AML-193 (cell line): ENCODE measurements at places on chromosomes 6 and 20.

DNA sequence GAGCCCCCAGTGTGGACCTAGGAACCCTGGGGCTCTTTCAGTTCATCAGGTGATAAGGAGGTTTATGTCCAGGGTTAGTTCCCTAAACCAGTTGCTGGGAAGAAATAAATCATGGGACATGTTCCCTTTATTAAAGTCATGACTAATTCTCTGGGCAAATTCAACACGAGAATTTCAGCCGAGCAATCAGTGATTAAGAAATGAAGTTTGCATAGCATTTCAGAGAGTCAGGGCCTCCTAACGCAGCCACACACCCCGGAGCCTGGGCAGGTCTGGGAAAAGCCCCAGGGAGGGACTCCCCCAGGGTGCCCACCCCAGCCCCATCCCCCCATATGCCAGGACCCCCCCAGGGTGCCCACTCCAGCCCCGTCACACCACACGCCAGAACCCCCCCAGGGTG is 20.1 kb downstream of the SLCO4A1 start:
- no peak for DNase-seq

GRCh38 chr20:33647603-33648395 is 14.3 kb upstream of the C20orf144 start:
- no peak for DNase-seq

GRCh38 chr6:41921712-41921998 is 356 bp downstream of the BYSL start:
- no peak for DNase-seq

DNA sequence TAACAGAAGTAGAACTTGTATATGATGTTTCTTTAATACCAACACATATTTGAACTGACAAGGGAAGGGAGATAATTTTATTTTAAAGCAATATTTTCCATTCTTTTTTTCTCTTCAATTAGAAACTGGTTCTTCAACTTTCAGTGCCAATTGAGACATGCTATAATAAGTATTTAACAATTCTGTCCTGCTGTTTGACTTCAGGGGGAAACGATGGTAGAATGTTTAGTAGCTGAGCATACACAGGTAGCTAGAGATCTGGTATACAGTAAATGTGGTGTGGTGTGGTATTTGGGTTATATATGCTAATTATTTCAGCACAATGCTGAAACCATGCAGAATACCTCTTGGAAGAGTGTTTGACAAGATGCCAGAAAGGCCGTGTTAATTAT is 156.9 kb downstream of the ARID1B start:
- DNase-seq = no peak

- DNase-seq = no peak
Measured at GRCh38 chr6:2481307-2481706, 235.9 kb upstream of the GMDS start.

GRCh38 chr6:144307880-144308279 is 22.7 kb downstream of the UTRN start:
- DNase-seq = no peak

DNA sequence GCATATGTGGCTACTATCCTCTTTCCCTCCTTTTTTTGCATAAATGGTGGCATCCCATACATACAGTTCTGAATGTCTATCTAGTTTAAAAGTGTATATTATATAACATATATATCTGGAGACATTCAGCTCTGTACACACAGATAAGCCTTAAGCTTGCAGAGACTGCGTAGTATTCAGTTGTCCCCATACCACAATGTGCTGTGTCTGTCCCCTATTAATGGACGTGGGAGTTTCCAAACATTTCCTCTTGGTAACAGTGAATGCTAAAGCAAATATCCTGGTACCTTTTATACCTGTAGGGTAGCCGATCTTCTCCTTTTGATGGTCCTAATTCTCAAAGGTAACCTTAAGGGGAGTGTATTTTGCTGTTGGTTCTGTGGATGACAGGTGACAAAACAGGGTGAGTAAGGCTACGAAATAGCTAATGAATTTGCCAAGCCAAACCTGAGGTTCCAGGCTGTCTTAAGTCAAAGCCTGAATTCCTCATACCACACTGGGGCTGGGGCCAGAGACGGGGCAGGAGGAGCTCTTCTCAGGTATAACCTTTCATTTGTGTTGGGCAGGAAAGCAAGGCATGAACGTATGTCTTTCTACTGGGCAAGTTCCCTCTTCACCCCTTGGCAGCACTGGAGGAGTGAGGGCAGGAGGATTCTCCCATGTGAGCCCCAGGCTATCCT is 7.8 kb upstream of the C2 start:
- DNase-seq = no peak

GRCh38 chr6:54916858-54917257 is 70.3 kb downstream of the FAM83B start:
- no peak for DNase-seq

GRCh38 chr6:154606457-154606856 is 96.0 kb upstream of the CNKSR3 start:
- no peak for DNase-seq

GRCh38 chr6:39095578-39095977 is 19.4 kb downstream of the SAYSD1 start:
- no peak for DNase-seq

- DNase-seq = peak; percentile 91
Measured at GRCh38 chr20:10511509-10512251, 76.6 kb downstream of the SLX4IP start.

DNA sequence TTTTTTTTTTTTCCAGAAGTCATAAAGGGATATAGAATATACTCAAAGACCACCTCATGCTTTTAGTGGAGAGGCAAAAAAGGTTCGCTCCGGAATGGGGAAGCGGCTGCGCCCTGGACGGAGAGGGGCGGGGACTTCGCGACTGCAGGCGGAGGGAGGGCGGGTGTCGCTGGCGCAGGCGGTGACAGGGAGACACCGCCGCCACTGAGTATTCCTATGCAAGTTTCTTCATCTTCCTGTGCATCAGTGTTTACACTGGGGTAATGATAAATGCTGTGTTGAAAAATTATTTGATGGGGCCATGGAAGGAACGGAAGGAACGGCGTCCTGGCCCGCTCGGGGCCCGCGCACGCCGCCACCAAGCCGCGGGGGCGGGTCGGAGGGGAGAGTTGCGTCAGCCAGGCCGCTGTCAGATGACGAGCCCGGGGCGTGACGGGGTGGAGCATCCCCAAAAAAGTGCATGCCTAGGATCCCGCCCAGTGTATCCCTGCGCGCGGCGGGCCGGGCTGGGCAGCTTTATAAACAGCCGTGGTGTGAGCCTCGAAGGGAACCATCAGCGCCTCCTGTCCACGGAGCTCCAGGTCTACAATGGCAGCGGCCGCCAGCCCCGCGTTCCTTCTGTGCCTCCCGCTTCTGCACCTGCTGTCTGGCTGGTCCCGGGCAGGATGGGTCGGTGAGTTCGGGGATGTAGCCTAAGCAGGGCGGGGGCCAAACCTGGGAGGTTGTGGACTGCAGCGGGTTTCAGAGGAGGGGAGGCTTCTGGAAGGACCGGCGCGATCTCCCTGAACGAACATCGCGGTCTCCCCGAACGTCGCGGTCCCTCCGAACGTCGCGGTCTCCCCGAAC is at the start of gene ULBP1:
ULBP1 (plus strand) TSS at position 482 of the 846 bp plus-strand sequence; CDS start at position 589, 107 bp downstream.
- no peak for DNase-seq

GRCh38 chr20:58778760-58779159 is 71.9 kb downstream of the GNAS-AS1 start:
- no peak for DNase-seq

DNA sequence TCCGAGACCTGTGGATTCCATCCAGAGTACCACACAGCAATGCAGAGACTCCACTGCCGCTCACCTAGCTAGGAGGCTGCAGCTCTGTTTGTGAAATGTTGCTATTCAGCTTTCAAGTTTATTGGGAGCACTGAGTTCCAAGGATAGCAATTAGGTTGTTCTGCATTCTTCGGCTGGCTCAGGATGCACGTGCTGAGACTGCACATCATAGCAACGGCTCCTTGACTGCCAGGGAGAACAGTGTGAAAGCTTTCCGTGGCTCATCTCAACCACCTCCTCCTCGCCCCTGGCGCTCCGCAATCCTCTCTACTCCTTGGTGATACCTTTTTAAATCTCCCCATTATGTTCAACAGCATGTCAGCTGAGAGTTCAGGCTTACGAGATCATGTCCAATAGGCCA is 116.6 kb downstream of the TSHZ2 start:
- no peak for DNase-seq

GRCh38 chr20:48186915-48187314 is 401.6 kb upstream of the SULF2 start:
- no peak for DNase-seq

- DNase-seq = no peak
Measured at GRCh38 chr6:37512400-37513011, 12.8 kb upstream of the CCDC167 start.

DNA sequence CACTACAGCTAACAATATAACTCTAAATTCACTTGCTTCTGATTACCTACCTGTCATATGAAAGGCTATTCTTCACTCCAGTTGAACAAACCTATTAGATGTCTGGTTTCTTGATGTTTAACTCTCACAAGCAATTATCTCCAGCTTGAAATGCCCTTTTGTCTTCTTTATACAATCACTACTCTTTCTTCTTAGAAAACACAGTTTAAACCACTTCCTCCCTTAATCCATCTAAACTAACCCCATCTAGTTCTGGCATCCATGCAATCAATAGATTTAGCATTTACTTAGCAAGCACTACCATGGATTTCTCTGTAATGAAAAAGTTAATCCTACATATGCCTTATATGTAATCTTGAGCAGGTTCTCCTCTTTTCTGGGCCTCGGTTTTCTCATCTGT is 127.3 kb downstream of the ATXN1 start:
- no peak for DNase-seq

DNA sequence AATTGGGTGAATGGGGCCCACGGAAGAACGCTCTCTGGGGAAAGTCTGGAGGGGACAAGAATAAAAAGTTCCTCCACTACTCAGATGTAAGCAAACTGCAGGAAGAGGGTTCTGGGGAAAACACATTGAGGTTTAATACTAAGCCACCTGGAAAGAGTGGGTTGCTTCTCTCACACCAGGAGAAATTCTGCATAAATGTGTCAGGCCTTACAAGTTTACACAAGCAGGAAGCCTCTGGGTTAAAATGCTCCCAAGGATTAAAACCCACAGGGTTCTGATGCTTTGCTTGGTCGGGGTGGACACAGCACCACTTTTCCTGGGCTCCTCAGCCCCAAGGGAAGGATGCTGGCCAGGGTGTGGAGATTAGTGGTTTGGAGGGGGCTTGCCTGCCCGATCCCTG is 122.1 kb upstream of the SLC22A23 start:
- no peak for DNase-seq

DNA sequence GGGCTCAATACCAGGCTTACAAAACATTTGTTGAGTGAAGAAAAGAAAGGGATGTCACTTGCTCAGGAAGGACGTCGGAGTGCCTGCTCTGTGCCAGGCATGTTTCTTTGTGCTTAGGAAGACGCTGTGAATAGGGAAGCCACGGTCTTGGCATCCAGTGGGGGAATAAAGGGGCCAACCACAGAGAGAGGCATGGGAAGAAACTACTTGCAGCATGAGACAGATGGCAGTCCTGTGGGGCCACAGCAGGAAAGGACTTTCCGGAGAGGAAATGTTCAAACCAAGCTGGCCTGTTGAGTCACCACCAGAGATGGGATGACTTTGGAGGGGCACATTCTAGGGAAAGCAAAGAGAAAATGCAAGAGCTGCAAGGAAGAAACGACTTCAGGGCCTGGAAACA is 173.2 kb downstream of the CDH26 start:
- peak; percentile 45 for DNase-seq

- DNase-seq = no peak
Measured at GRCh38 chr6:123564361-123564760, 72.4 kb downstream of the TRDN start.

DNA sequence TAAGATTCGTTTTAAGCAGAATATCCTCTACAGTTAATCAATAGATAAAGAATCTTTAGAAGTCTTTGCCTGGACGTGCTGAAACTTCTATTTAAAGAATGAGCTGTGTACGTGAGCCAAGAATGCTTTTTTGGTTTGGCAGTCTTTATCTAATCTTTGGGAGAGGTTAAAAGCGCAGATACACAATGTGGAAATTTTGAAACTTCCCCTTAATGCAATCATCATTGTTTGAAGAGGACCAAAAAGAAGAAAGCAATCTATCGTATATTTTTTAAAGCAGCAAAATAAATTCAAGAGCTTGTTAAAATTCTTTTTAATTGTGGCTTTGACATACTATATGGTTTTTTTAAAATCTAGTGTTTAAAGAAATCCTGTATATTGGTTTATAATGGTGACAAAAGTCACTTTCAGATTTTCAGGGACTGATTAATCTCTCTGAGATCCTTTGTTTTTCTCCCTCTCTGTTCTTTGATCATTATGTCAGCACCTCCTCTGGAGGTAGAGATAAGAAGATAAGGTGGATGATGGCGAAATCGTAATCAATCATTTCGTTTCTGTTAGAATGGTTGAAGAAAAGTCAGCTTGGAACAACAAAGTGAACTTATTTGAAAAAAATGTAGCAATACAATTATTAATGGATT is 92.1 kb upstream of the FAM184A start:
- DNase-seq = no peak

- no peak for DNase-seq
Measured at GRCh38 chr6:27495386-27496135, 22.7 kb upstream of the ZNF184 start.

DNA sequence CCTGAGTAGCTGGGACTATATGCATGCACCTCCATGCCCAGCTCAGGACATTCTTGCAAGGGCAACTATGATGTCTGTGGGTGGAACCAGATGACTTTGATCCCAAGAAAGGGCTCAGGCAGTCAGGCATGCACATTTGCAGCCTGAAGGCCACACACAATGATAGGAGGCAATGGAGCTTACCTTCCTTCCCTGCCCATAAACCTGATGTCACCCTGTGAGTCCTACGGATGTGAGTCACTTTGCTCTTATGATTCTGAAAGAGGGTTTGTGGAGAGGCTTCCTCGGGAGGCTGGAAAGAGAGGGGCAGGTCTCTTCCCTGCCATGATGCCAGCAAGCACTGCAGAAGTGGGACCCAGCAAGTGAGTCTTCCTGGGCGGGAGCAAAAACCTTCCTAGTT is 202.4 kb downstream of the LY86 start:
- no peak for DNase-seq

GRCh38 chr6:99296261-99296660 is 53.2 kb downstream of the FAXC start:
- no peak for DNase-seq
